ENCODE measurements at places on chromosomes 7 and 10.

DNA sequence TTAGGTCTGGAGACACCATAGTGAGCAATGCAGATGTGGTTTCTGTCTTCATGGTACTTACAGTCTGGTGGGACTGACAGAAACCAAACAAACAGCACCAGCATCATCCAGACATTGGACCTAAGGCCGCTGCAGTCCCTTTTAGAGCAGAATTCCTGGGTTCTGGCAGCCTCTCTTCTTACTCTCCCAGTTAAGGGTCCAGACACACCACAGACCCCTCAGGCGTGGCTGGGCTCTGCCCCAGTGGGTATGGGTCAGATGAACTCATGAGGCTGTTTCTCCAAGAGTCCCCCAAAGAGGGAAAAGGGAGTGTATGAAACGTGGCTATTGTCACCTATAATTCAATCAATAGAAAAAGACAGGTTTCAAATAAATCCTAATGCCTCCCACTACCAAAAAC lies 31.3 kb downstream of the PRLHR start:
- no peak for DNase-seq

GRCh38 chr7:40747856-40748255 lies 613.1 kb downstream of the SUGCT start:
- DNase-seq: no peak

GRCh38 chr10:93288679-93289634 lies 193.2 kb downstream of the MYOF start:
- peak; percentile 78 for DNase-seq

DNA sequence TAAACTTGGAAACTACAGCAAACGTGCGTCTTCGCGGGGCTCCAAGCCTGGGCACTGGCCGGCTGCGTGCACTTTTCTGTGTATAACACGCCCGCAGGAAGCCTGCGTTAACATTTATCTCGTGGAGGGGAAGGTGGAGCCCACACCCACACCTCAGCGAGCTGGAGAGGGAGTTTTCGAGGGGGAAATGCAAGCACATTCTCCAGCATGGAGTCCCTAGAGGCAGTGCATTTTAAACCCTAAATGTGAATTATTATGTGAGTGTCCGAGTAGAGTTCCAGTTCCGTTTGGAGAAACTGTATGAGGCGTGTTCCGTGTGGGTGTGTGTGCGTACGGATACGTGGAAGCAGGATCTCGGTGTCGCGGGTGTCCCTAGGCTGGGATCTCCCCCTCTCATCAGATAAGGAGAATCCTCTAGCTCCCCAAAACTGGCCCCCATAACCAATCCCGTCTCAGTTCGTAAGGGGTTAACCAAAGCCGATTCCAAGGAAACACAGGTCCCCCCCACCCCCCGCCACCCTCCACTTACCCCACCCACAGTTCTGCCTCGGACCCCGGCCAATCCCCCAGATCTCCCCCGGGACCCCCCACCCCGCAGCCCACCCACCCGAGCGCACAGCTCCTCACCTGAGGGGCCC lies 403 bp downstream of the CDK6 start:
- no peak for DNase-seq

- DNase-seq: peak; percentile 29
These were observed 5.2 kb downstream of the DMBT1 start for GRCh38 chr10:122565766-122566206.

DNA sequence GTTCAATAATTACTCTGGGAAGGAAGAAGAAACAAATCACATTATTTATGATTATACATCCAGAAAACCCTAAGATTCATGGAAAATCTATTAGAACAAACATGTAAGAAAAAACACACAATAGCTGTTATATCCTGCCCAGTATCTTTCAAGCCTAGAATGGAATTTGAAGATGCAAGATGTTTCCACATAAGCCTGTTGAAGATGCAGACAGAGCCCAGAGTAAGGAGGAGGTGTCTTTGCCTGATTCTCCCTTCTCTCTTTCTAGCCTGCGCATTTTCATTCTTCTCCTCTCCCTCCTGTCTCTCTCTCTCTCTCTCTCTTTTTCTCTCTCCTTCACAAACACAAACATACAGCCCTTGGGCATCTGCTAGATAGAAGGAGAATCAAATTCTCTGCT lies 170.1 kb upstream of the INHBA start:
- DNase-seq: no peak

DNA sequence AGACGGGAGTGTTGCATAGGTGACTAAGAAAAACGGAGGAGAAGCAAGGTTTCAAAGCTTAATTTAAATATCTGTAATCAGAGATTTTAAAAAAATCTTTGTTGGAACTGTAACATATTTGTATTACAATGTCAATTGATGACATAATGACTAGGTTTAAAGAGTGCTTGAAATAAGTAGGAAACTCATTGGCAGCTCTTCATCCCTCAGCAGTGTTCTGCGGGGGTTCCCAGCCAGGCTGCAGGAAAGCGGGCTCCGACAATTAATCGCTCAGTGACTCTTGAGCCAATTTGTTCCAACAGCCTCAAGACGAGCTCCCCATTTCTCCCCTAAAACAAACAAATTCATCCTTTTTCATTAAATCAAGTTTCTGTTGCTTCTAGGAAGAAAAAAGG lies 22.6 kb downstream of the CPXM2 start:
- no peak for DNase-seq

DNA sequence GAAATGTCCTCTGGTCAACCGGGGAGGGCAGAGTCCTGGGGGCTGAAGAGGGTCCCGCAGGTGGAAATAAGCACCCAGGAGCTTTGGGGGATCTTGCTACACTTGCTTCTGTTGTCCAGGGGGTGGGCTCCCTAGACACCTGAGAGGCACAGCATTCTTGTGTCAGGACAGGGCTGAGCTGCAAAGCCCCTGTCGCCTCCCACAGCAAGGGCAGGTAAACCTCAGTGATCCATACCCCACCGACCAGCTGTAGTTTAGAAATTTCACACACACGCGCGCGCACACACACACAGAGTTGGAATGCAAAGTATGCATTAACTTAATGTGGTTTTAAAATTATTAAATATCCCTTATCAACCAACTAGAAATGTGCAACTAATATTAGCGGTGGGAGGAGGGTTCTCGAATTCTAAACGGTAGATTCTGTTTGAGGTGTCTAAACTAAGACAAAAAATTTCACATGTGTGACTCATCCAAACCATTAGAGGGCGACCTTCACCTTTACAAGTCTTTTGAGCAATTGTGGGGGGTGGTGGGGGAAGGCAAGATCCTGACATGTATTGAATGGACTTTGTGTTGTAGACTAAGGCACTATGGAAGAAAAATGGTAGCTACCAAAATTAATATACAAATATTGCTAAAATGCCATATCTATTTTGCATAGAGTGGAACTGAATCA lies 34.3 kb upstream of the PTF1A start:
- peak; percentile 25 for DNase-seq

- DNase-seq: no peak
These were observed 12.0 kb upstream of the AGR2 start for GRCh38 chr7:16816824-16817223.

GRCh38 chr10:91664426-91664825 lies 31.6 kb upstream of the PPP1R3C start:
- no peak for DNase-seq

DNA sequence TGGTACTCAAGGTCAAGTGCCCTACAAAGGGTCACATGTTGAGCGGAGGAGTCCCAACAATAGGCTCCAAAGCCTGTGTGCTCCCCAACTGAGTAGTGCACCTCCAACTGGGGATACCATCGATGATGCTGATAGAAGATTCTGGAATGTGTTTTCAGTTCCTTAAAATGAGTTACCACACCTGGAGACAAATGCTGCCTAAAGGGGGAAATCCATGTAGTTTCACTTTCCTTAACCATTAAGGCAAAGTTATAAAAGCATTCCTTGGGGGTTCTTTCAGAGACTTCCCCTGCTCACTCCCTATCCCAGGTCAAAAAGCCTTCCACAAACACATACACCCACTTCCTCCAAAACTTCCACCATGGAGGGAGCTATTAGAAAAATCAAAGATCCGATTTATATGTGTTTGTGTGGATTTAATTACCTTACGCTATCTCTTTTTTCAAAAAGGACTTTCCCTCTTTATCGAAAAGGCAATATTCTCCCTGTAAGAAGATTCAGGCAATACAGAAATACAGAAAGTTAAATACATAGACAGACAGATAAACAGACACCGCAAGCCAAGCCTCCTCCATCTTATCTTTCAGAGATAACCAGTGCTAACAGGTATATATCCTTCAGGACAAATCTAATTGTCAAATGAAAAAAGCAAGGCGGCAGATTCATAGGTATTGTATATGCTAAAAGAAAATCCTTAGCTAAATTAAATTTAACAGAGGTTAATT lies 135.9 kb upstream of the ASAH2 start:
- DNase-seq: no peak

GRCh38 chr7:22601003-22601402 lies 101.0 kb upstream of the STEAP1B start:
- DNase-seq: no peak

- DNase-seq: no peak
These were observed 214.9 kb downstream of the GPAM start for GRCh38 chr10:111968647-111969046.

- no peak for DNase-seq
These were observed 217.8 kb downstream of the PTPRN2 start for GRCh38 chr7:158369866-158370265.

DNA sequence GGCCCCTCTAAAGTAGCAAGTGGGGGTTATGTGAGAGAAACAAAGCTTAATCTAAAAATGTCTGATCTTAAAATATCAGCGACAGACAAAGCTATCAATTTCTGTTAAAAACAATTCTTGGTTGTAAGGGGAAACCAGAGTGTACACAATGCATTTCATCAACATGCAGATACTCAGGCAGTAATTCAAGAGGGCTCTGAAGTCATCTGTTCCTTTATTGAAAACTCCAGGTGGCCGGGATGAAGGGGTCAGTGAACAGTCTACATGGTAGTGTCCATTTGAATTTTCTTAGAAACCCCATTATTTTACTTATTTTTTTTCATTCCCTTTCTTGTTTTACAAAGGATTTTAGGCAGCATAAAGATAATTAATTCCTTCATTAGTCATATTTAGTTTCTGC lies 36.7 kb upstream of the BTBD16 start:
- no peak for DNase-seq

Data from kidney epithelial cell (primary cell).